Thymus (tissue), 14 donors: ENCODE measurements at places on chromosomes 3 and 15.

- no peak for DNase-seq
Measured at GRCh38 chr3:82186017-82186416, 424.6 kb upstream of the GBE1 start.

DNA sequence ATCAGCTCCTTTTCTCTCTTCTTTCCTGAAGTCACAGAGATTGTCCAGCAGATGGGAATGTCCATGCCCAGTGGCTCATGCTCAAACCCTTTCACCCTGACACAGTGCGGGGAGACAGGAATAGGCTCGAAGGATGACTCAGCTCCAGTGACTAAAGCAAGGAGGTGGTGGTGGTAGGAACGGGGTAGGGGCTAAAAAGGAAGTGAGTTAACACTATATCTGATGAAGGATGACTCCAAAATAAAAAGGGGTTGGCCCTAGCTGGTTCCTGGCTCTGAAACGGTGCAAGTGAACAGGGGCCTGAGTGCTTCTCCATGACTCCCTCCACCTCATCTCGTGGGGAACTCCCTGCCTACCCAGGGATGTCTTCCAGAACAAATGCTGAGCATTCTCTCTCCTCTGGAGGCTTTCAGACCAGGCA, 167.4 kb upstream of the LPP start:
- no peak for DNase-seq

GRCh38 chr3:57694146-57694545, 1.3 kb upstream of the DENND6A start:
- DNase-seq = no peak

DNA sequence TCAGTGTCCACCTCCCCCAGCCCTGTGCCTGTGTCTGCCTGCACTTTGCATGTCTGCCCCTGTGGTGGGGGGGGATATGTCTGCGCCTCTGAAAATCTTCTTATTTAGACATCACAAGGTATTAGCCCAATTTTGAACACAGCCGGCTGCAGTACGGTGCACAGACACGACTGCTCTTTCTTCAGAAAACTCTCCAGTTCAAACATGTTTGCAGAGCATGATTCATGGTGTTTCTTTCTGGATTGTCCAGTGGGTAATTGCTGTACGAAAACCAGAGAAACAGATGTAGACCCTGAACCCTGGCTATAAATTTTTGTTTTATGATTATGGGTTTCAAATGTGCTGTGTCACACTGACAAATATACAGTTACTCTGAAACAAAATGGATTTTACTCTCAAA, 3.4 kb upstream of the RARB start:
- no peak for DNase-seq
